ENCODE measurements at places on chromosomes 1 and 21. TPM values are rescaled to one million over a fixed set of nuclear protein-coding genes. Genes with fewer than 3 reads are reported as not detected.

- DNase-seq = no peak
Observed at GRCh38 chr1:91007827-91008226, 14.0 kb downstream of the ZNF644 start.

- no peak for DNase-seq
Observed at GRCh38 chr1:182329471-182329870, 62.1 kb downstream of the GLUL start.

GRCh38 chr1:66434096-66434495 is 99.9 kb upstream of the SGIP1 start:
- DNase-seq = no peak

DNA sequence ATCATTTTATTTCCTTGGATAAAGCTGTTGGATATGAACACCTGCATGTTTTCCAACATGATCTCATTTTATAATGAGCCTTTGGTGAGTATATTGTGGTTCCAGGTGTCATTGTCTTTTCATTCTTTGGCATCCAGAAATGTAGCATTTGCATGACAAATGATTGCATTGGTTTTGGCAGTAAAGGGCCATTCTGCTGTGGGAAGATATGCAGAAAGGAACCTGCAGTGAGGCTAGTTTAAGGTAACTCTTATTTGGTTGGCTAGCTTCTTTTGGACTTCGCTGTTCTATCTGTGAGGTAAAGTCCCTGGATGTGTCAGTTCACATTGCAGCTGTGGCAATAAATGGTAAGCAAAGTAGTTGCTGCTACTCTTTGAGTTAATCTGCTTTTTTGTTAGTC is 343.0 kb downstream of the AMY1C start:
- no peak for DNase-seq

GRCh38 chr1:10664251-10664650 is 132.2 kb downstream of the CASZ1 start:
- DNase-seq = peak; percentile 68

GRCh38 chr1:186559601-186560116 is 98.7 kb upstream of the PDC start:
- no peak for DNase-seq

DNA sequence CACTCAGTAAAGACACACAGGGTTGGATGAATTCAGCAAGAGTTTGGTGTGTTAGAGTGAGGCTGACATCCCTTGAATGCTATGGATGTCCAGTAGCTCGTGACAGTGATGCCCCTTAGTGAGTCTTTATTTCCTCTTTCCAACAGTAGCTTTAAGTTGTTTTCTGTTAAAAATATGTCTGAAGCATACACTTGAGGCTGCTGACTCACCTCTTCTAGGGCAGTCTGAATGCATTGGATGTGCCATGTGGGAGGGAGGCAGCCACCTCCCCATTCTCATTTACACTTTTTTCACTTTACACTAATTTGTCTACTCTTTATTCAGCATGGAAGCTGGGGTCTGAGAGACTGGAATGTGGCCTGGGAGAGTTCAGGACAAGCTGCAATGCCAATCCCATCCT is 17.6 kb downstream of the NOS1AP start:
- DNase-seq = no peak

DNA sequence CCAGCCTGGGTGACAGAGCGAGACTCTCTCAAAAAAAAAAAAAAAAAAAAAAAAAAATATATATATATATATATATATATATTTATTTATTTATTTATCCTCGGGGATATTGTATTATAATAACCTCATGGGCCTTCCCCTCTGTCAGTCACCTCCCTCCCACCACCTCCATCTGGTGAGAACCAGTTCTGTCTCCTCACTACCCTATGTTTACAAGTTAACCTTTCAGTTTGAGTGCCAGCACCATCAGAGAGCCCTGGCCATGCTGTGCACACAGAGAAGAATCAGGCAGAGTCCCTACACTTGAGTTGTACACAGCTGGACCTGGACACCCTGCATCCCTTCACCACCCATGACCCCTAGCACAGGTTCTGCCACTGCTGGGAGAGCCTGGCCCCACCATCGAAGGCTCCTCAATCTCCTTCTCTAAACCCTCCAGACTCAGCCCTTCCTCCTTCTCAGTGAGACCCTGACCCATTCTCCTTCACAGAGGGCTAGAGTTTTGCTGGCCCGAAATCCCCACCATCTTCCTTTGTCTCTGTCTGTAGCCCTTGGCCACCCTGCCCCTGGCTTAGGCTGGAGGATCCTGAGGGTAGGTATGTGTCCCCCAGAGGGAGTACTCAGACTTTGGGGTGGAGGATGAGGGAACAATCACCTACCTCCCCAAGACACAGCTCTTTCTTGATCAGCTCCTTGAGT is 1.2 kb downstream of the S100A5 start:
- no peak for DNase-seq

DNA sequence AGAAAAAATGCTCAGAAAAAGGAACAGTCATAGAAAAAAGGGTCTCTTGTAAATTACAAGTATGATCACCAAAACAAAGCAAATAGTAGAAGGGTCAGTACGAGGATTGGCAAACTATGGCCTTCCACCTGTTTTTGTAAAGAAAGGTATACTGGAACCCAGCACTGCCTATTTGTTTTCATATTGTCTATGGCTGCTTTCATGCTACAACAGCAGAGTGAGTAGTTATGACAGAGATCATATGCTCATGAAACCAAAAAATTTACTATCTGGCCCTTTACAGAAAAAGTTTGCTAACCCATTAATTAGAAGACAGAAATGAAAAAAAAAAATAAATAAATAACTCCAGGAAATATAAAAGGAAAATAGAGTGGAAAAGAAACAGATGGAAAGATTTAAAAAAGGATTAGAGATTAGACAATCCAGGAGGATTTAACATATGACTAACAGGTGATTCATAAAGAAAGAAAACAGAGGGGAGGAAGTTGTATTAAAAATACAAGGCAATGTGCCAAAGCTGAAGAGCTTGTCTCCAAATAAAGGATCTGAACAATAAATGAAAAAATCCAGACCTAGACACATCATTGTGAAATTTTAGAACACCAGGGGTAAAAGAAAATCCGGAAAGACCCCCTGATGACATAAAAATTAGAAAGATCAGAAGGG is 108.5 kb upstream of the SERTAD4 start:
- no peak for DNase-seq

The CASP9 gene
- 12.8 TPM for total RNA-seq

The PPP1R12B gene
- 37.3 TPM for total RNA-seq

The TSTD1 gene
- 24.2 TPM for total RNA-seq

The TLCD4 gene
- 0.10 TPM for total RNA-seq

Data from glutamatergic neuron (in vitro differentiated cells).